ENCODE measurements at places on chromosomes 5 and 9.

- no peak for DNase-seq
Measured at GRCh38 chr9:124214116-124214515, 43.6 kb upstream of the NEK6 start.

- DNase-seq = no peak
Measured at GRCh38 chr9:111900858-111901612, 4.4 kb downstream of the UGCG start.

- no peak for DNase-seq
Measured at GRCh38 chr5:176388003-176388443, 375 bp downstream of the NOP16 start.

GRCh38 chr9:4327504-4328191, 27.8 kb upstream of the GLIS3 start:
- no peak for DNase-seq

DNA sequence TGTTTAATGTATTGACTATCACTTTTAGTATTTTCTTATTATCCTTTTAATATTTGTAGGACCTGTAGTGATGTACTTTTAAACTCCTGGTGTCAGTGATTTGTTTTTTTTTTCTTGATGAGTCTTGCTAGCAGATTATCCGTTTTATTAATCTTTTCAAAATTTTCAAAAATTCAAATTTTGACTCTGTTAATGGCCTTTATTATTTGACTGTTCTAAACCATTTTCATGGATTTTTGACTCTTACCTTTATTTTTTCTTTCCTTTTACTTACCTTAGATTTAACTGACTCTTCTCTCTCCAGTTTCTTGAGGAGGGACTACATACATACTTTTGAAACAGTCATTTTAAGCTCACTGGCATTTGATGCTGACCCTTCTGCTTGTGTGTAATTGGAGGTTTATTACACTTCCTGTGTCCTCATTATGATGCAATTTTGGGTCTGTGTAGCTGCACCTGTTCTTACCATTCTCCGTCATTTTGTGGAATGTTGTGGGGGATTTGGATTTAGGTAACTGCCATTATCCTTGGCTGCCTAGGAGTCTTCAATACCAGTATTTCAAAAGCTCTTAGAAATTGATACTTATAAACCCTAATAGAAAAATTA, 32.0 kb upstream of the EXOC3 start:
- DNase-seq = no peak

DNA sequence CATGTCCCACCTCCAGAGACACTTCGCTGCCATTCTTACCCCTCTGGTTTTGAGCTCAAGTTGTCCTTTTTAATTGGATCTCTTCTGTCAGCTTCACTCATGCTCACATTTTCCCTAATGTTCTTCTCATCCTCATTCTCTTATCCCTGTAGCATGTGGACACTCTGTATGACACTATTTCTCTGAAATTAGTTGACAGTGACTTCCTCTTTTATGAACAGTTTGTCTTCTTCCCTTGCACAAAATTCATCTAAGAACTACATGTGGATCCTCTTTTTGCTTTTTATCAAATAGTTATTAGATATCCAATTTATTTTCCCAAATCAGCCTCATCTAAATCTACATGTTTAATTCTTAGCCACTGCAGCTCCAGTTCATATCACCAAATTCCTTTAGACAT, 676.2 kb downstream of the MAT2B start:
- DNase-seq = no peak

DNA sequence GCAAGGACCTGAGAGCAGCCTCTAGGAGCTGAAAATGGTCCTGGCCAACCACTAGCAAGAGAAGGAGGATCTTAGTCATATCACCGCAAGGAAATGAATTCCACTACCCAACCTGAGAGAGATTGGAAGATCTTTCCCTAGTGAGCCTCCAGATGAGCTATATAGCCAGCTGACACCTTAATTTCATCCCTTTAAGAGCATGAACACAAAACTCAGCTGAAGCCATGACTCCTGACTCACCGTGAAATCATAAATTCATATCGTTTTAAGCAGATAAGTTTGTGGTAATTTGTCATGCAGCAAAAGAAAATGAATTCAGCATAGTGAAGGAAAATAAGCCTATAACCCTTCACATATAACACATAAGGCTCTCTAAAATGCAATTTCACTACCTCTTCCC, 23.5 kb downstream of the MAPKAP1 start:
- no peak for DNase-seq

- DNase-seq = peak; percentile 43
Measured at GRCh38 chr5:122187426-122187825, 58.1 kb downstream of the ZNF474 start.

GRCh38 chr9:30280229-30280900, 2104.1 kb upstream of the ACO1 start:
- no peak for DNase-seq

GRCh38 chr5:139283252-139284166, 10.0 kb upstream of the MATR3 start:
- DNase-seq = no peak
